GM12891 (cell line): ENCODE measurements at places on chromosomes 7 and 10.

GRCh38 chr10:35208536-35208935 is 81.9 kb downstream of the CREM start:
- DNase-seq: no peak

DNA sequence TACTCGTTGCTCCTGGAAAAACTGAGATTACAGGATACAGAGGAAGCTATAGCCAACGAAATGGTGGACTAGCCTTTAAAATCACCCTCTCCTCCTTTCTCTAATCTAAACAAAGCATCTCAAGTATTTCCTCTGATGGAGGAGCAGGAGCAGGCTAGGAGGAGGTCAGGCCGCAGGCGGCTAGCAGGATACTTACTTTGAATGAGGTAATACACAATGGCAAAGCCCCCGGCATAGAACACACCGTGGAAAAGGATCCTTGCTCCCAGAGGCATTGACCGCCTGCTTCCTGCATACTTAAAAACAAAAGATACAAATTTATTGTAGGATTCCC is 64.4 kb downstream of the STK17A start:
- no peak for DNase-seq

GRCh38 chr10:22894714-22895113 is 33.1 kb upstream of the ARMC3 start:
- no peak for DNase-seq

- DNase-seq: no peak
Measured at GRCh38 chr10:67017218-67017617, 91.4 kb downstream of the LRRTM3 start.

DNA sequence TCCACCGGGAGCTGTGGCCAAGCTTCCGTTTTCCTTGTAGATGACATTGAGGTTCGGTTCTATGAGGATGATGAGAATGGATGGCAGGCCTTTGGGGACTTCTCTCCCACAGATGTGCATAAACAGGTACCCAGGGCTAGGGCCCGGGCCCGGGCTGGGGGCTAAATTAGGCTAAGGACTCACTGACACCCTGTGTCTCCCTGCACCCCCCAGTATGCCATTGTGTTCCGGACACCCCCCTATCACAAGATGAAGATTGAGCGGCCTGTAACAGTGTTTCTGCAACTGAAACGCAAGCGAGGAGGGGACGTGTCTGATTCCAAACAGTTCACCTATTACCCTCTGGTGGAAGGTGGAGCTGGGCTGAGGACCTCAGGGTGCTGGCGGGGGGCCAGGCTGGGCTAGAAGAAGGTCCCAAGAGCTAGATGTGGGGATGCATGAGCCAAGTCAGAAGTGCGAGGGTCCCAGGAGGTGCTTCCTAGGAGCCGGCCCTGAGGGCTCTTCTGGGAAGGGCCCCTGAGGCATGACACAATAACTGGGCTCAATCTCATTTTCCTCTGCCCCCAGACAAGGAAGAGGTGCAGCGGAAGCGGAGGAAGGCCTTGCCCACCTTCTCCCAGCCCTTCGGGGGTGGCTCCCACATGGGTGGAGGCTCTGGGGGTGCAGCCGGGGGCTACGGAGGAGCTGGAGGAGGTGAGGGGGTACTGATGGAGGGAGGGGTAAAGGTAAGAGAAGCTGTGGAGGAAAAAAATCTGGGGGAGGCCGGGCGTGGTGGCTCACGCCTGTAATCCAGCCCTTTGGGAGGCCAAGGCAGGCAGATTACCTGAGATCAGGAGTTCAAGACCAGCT is 2.9 kb downstream of the NFKB2 start:
- no peak for DNase-seq

- no peak for DNase-seq
Measured at GRCh38 chr7:33143996-33144718, 14.8 kb downstream of the BBS9 start.

DNA sequence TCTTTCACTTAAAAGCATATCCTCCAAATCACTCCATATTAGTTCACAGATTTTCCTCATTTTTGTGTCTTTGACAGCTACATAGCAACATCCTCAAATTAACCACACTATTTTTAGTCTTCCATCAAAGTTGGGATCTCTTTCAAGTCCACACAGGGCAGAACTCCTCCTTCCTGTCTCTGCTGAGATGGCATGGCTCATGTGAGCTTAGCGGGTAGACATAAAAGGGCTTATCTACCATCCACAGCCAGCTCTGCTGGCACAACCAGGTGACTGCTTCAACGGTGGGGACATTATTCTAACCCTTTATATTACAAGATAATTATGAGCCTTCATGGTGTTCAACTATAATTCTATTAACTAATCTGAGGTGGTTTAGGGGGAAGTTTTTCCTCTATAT is 35.5 kb downstream of the ICA1 start:
- no peak for DNase-seq

DNA sequence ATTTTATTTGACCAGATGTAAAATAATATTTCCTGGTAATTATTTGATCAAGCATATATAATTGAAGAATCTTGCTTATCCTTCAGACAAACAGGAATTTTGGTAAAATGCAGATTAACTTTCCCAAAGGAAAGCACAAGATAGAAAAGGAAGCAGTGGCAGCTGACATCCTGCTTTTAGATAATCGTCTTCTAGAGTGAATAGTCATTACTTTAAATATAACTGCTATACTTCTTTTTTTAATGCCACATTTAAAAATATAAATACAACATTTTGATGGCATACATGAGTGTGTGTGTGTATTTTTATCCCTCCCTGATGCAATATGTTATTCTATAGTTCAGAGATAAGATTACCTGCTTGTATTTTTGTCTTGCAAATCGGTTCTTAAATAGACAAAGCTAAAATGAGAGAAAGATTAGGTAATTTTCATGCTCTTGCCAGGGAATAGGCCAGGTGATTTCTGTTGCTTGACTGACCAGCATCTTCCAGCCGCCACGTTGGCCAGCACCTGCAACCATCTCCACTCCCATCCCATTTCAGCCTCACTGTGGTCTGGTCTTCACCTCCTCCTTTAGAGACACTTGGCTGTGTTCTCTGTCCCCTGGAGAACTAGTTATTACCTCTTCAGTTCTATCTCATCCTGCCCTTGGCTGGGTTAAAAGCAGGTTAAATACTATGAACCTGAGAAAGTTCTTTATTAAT is 58.1 kb downstream of the MDFIC start:
- no peak for DNase-seq

GRCh38 chr7:99720800-99721595 is 14.0 kb downstream of the CYP3A7 start:
- DNase-seq: no peak

GRCh38 chr7:37105762-37106161 is 342.9 kb downstream of the ELMO1 start:
- no peak for DNase-seq

GRCh38 chr10:132102071-132102716 is 36.4 kb downstream of the JAKMIP3 start:
- no peak for DNase-seq

DNA sequence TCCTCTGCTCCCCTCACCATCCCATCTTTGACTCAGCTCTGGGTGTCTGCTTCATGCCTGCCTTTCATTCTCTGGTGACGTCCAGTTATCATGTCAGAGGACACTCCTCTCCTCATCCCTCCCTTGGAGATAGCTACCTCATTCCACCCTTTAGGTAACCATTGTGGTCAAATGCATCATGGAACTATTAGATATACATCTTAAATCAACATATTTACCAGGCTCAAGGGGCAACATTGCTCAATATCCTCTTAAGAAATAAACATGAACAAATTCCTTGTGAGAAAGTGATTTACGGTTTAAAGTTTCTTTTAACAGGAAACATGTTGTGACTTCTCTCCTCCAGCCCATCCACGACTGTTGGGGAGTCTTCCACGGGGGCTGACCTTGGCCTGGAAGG is 511.6 kb upstream of the IGFBP3 start:
- DNase-seq: no peak

DNA sequence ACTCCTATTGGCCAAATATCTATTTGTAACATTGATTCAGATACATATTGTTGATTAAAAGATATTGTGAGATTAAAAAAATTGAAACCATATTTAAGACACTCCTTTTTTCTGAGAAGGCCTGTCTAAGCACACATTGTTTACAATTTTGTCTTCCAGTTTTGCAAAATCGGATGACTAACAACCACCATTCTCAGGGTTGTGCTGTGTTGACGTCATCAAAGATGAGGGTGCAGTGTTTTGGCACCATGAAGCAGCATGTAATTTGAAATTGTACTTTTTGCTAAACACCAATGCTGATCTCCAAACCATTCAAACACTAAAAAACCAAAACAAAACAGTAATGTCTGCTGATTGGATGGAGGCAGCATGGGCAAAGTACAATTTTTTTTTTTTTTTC is 7.4 kb downstream of the CREB5 start:
- no peak for DNase-seq

DNA sequence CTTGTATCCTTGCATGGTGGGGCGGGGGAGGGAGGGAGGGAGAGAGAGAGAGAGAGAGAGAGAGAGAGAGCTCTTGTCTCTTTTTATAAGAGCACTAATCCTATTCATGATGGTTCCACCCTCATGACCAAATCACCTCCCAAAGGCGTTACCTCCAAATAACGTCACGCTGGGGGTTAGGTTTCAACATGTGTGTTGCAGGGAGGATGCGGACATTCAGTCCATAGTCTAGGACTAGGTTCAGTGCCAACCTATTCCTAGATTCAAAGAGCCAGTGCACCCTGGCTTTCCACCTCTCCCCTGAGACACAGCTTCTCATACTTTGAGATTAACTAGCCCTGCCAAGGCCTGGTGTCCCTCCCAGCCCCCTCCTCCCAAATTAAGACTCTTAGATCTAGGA is 123.0 kb downstream of the GRK5 start:
- no peak for DNase-seq

- DNase-seq: no peak
Measured at GRCh38 chr7:64892116-64892515, 11.0 kb upstream of the ZNF273 start.

- no peak for DNase-seq
Measured at GRCh38 chr10:16944402-16944801, 127.2 kb upstream of the RSU1 start.

GRCh38 chr7:117502331-117502730 is 22.5 kb downstream of the CFTR start:
- no peak for DNase-seq

DNA sequence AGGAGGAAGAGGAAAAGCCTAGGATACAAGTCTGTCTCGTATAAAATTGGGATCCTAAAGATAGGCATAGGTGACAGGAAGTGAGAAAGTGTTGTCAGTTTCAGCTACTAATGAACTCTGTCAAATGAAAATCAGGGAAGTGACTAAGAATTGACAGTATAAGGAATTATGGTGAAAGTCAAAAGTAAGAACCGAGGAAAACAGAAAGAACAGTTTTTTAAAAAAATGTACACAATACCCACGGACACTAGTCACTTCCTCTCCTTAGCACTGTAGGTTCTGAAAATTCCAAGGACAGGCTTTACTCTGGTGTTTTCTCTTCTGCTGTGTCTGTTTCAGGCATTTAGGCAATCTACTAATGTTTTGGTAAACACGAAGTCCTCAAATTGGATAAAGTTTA is 42.3 kb downstream of the ATAD1 start:
- DNase-seq: no peak

DNA sequence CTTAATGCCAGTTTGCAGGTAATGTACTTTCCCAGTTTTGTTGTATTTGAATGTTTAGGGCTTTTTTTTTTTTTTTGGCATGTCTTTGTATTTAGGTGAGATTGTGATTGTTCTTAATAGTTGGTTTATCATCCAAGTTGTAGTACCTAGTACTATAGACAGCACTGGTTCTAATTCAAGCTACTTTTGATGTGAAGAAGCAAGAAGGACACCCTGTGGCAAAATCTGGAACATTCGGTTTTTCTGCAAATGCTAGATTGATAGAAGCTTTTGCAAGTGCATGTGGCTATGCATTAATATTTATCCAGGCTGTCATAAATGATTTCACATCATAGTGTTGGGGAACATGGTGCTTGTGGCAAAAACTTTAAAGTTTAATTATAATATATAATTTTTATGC is 248.9 kb downstream of the FOXP2 start:
- DNase-seq: no peak

DNA sequence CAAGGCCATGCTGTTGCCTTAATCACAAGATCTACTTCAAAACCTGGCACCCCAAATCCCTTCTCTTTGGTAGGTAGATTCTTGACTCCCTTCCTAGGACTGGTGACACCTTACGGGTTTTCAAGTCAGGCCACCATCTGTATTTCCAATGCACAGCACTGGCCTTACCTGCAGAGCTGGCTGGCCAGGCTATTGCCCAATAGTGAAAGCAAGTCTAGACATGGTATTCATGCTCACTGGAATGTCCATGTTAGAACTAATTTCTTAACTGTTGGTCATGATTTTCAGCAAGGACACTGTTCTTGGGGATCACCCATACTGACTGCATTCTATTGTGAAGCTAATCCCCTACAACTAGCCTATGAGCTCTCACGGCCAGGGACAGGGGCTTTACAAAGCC is 313.1 kb upstream of the RNF32 start:
- DNase-seq: no peak

DNA sequence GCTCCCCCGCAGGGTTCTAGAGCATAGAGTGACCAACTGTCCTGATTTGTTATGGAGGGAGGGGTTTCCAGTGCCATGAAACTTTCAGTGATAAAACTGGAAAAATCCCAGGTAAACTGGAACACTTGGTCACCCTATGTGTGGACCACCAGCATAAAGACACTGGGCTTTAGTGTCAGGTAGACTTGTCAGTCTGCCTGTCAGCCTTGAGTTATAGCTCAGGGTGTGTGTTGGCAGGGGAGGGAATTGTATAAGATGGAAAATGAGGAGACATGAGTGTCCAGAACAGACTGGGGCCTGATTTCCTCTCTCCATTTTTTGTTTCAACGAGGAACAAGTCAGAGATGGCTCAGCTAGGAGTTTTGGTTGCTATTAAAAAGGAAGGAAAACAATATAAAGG is 10.2 kb upstream of the EFCAB10 start:
- no peak for DNase-seq

DNA sequence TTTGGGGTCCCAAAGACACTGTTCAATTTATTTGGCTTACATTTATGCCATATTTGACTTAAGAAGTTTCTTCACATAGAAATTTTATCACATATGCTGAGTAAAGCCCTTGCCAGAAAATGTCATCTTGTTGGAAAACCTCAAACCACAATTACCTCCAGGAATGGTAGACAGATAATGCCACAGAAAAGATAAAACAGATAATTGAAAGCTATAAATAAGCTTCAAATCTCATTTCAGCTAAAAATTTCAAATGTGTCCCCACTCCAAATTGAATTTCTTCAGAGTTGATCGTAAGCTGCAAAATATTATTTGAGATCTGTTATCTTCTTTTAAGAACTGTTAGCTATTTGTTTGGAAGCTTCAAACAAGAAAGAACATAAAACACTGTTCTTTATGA is 176.4 kb upstream of the PTN start:
- DNase-seq: no peak

GRCh38 chr7:153433223-153433622 is 619.0 kb upstream of the DPP6 start:
- DNase-seq: no peak
